ENCODE measurements at places on chromosomes 6 and 20.

DNA sequence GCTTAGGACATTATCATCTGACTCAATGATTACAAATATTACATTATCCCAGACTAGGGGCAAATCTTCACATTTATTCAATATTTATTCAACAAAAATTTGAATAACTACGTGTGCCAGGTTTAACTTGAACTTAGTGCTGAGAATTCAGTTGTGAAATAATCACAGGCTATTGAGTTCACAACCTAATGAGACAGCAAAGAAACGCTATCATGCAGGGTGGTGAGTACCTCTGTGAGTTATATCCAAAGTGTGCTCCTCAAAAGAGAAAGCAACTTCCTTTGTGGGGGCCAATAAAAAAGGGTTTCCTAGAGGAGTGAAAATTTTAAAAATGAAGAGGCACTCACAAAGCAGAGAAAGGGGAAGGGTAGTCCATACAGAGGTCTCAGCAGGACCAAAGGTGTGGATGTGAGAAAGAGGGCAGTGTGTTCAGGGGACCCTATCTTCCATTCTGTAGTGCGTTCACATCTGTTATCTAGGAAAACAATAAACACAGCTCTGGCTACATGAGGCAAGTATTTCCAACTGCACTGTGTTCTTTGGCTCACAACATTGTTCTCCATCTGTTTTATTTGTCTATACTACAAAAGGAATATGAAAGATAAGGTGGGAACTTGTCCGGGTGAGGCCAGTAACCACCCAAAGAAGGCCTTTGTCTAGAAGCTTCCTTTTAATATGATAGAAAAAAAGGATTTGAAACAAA is 155.4 kb upstream of the MARCKS start:
- no peak for DNase-seq

DNA sequence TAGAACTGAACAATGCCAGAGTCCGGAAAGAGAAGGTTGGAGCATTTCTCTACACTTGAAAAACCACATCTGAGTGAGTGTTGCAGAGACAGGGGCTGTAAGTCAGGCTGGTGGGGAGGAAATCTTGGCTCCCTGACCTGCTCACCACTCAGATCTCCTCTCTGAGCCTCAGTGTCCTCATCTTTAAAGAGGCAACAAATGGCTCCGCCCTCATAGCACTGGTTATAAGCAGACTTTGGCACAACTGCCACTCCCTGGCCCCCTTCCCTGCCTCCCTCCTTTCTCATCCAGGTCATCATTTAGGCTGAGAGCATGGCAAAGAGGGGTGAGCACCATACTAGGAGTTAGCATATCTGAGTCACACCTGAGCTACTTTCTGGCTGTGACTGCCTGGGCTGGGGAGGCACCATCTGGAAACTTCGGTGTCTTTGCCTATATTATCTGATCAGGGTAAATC is 10.6 kb downstream of the SIRPG start:
- no peak for DNase-seq

- DNase-seq = no peak
Observed at GRCh38 chr20:37319151-37319671, 26.7 kb upstream of the SRC start.

DNA sequence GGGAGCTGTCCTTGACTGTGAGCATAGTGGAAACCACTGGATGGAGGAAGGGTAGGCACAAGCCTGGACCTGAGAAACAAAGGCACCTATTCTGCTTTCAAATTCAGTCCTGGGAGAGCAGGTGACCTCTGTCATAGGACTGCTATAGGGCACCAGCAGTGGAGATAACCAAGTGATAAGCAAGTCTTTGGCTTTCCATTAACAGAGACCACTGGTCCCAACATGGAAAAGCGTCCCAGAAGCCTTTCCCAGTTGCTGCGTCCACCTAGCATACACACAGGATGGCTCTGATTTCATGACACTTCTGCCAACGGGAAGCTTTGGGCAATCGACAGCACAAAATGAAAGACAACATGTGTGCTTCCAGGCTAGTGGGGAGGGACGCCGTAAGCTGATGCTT is 8.9 kb downstream of the SLC22A3 start:
- DNase-seq = no peak

DNA sequence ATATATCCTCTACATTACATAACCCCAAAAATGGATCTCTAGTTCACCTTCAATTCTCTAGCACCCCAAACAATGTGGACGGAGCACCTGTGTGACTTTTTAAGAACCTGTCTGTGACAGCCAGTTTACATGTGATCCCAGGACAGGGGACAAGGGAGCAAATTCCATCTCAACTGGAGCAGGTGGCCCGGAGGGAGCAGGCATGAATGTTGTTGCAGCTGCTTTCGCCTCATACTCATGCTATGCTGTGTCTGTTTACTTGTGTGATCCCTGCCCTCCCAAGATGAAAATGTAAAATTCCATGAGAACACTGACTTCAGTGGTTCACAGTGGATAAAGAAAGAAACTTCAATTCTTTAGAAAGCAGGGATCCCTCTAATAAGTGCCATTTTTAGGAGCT is 600.3 kb downstream of the CDH26 start:
- no peak for DNase-seq
